ENCODE measurements at places on chromosomes 12 and 14.

DNA sequence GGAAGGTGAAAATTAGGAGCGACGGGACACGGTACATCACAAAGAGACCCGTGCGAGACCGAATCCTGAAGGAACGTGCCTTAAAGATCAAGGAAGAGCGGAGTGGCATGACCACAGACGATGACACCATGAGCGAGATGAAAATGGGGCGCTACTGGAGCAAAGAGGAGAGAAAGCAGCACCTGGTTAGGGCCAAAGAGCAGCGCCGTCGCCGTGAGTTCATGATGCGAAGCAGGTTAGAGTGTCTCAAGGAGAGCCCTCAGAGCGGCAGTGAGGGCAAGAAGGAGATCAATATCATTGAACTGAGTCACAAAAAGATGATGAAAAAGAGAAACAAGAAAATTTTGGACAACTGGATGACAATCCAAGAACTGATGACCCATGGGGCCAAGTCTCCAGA, 385.3 kb downstream of the PDZRN4 start:
- no peak for DNase-seq

DNA sequence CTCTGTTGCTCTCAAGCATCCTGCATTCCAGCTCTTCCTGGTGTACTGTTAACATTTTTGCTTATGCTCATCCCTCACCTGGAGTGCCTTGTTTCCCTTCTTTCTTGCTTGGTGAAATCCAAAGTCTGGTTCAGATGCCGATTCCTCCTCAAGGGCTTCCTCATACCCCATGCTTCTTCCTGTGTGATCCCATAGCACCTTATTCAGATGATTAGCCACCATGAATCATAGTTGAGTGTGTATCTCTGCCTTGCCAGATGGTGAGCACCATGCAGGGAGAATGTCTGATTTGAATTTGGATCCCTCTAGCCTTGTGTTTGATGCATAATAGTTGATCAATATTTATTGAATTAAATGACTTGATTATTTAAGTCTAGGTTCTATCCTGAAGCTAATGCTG, 39.4 kb upstream of the ANO4 start:
- DNase-seq, result no peak

- DNase-seq, result no peak
These were observed 70.5 kb upstream of the ANO4 start for GRCh38 chr12:100724071-100724470.

DNA sequence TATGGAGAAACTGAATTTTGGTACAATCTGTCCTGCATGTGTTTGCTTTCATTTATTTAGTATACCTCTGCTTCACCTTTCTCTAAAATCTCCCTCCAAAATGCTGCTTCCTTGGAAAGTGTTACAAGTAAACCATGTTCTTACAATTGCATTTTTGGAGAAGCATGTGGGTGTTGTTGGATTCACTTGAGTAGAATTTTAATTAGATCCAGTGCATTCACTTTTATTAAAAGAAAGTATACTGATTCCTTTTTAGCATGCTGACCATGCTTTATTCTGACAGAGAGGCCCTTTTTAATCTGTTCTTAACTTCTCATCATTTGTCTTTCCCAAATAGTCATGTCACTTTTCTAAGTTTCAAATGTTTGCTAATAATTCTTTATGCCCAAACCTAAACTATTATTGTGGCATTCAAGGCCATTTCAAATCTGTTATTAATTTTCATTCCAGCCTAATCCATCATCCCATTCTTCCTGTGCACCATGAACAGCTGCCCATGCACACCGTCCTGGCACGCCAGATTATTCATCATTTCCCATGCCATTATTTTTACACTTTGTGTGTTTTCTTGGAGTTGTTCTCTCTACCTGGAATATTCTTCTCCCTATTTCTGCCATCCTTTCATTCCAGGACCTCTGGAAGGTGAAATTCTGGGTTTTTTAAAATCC, 90.7 kb downstream of the METTL25 start:
- DNase-seq, result no peak

GRCh38 chr14:61648377-61648776, 46.9 kb upstream of the HIF1A start:
- DNase-seq, result no peak

- DNase-seq, result no peak
These were observed 111.2 kb upstream of the SLC38A2 start for GRCh38 chr12:46483572-46484395.

- DNase-seq, result no peak
These were observed 19.2 kb downstream of the DCAF4 start for GRCh38 chr14:72945356-72946027.

GRCh38 chr14:21874946-21875345, 201.3 kb upstream of the OR4E1 start:
- no peak for DNase-seq

GRCh38 chr12:6376079-6376869, 911 bp upstream of the SCNN1A start:
- no peak for DNase-seq

DNA sequence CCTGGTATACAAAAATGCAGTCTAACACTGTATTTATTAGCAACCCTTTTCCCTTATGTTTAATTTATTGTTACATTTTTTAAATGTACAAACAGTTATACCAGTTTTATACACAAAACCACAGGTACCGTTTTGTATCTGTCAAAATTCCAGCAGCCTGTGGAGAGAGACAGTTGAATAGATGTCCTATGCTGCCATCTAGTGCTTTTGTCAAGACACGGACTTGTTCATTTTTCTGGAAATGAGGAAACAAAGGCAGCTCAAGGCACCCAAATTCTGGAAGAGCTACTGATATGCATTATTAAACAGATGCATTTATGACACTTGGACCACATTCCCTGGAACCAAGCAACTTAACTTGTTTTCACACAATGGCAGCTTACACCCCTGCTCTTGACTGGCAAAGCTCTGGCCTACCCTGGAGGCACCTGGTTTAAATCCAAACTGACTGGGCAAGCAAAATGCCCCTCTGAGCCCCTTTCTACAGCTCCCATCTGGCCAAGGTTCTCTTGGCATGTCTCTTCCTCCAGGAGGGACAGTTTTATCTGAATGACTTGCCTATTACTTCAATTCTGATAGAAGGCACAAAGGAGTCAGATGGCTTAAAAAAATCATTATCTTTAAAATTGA, 286.9 kb upstream of the PRKD1 start:
- no peak for DNase-seq

- no peak for DNase-seq
These were observed 61.1 kb downstream of the NINJ2 start for GRCh38 chr12:601976-602699.

DNA sequence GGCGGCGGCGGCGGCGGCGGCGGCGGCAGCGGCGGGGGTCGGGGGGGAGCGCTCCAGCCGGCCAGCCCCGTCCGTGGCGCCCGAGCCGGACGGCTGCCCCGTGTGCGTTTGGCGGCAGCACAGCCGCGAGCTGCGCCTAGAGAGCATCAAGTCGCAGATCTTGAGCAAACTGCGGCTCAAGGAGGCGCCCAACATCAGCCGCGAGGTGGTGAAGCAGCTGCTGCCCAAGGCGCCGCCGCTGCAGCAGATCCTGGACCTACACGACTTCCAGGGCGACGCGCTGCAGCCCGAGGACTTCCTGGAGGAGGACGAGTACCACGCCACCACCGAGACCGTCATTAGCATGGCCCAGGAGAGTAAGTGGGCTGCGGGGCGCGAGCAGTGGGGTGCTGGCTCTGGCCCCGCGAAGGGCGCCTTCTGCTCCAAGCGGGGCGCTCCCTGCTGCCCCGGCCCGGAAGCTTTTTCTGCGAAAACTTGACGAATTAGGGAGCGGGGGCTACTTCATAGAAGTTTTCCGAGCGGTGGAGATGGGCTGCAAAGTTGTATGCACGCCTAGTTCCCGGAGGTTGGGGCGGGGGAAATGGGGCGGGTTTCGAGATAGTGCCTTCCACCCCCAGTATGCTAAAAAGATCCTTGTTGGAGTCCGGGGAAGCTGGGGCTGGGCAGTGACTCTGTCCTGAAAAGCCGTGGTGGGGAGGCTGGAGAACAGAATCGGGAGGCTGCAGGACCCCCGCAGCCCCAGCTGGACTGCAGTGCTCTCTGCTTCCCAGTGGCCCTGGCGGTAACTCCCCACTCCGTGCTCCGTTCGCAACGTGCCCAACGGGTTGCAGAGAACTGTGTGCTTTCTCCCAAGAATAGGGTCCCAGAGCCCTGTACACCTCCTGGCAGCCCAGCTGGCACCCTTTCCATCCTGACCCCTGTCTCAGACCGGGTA, 751 bp downstream of the GDF11 start:
- no peak for DNase-seq

- no peak for DNase-seq
These were observed 660 bp upstream of the HCFC2 start for GRCh38 chr12:104063712-104064030.

GRCh38 chr14:81350344-81351130, 49.6 kb downstream of the STON2 start:
- DNase-seq, result no peak

DNA sequence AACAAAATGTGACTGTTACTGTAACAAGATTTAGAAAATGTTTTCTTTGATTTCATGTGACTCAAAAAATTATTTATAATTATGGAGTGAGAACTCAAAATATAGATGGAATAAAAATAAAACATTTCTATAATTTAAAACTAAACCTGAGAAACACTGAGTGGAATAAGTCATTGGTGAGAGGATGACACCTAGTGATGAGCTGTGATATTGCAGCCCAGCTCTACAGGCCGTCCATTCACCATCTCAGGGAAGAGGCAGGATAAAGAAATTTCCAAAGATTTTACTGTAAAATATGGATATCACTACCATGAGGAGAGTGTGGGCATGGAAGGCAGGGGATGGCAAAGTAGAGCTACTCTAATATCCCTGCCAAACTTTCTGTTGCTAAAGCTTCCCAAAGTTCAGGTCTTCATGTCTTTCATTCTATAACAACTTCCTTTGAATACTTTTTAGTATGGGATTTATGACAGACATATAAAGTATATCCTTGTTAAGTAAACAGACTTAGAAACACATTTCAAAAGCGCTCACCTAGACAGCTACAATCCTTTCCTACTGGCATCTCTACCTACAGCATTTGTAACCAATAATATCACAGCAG, 308.0 kb downstream of the ITPR2 start:
- no peak for DNase-seq

DNA sequence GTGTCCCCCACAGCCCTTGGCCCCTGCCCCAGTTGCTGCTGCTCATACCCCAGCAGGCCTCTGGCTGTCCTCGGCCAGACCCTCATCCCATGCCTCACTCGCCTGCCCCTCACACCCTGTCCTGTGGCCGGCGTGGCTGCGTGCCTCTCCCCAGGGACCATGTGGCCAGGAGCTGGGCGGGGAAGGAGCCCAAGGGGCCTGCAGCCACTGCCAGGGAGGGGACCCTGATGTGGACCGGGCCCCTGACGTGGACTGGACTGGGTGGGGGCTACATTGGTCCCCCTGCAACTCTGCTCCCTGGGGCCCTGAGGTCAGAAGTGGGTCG, 10.9 kb downstream of the FBRSL1 start:
- no peak for DNase-seq

Data from T-helper 22 cell (primary cell).